ENCODE measurements at places on chromosomes 11 and 22.

- DNase-seq = no peak
Measured at GRCh38 chr11:126703662-126704061, 296.9 kb downstream of the KIRREL3 start.

- peak; percentile 76 for DNase-seq
Measured at GRCh38 chr22:37681556-37682049, 4.5 kb upstream of the NOL12 start.

- no peak for DNase-seq
Measured at GRCh38 chr11:126636911-126637794, 281.7 kb downstream of the ST3GAL4 start.

GRCh38 chr11:42171046-42171445, 711.6 kb upstream of the LRRC4C start:
- DNase-seq = no peak

- peak; percentile 40 for DNase-seq
Measured at GRCh38 chr11:73625696-73626318, 20.6 kb upstream of the PLEKHB1 start.

- DNase-seq = no peak
Measured at GRCh38 chr11:125833016-125833415, at the start of gene PATE4. PATE4 (plus strand) TSS chr11:125833316; CDS start chr11:125833360, 44 bp downstream.

DNA sequence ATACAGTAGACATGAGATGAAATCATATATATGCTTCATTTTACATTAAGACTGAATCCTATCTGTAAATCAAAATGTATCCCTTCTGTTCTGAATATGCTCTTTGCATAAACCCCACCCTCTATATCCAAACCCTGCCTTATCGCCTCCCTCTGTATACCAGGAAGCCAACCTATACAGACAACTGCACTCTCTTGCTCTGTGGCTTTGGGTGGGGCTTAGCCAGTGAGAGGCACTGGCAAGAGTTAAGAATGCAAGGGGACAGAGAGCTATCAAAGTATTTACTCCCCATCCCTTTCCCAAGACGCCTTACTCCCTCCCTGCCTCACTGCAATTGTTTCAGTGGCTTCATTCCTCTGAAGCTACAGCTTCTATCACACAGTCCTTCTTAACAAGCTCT, 309.8 kb downstream of the TTC28 start:
- no peak for DNase-seq

DNA sequence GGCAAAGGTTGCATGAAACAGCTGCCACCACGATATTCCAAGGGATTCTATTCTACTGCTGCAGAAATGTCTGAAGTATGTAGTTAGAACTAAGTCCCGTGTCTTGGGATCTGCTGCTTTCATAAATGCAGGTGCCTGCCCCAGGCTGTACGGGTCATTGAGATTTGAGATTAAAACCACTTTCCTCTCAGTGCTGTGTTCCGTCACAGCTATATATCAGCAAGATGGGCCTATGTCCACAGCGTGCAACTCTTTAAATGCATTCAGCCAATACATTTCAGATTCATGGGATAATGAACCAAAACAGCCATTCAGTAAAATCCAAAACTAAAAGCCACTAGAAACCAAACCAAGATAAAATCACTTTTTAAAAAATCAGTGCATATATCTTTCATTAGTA, 107.3 kb upstream of the LUZP2 start:
- no peak for DNase-seq

DNA sequence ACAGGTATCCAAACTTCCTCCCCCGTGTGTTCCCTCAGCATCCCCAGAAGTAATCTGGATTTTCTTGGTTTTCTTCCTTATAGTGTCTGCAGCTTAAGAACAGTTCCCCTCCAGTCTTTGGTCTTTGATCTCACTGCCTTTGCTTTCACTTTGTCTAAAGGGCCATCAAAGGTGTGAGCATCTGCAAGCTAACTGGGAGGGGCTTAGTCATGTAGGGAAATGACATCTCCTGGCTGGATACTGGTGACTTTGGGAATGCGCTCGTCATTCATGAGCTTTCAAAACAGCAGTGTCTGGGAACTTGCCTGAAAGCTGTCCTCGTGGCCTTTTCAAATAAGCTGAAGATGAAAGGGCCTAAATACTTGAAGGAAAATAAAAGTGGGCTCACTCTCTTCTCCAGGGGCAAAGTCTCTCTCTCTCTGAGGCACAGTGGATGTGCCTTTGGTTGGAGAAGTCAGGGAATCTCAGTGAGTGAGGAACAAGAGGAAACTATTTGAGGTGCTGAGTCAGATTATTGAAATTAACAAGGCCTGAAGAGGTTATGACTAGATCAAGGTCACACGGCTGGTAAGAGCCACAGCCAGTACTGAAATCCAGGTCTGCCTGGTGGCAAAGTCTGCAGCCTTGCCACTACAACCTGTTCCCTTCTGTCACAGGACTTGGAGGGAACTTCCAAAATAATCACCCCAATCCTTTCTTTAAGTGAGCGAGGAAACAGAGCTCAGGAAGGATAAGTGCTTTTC, 45.6 kb upstream of the TENM4 start:
- DNase-seq = no peak

DNA sequence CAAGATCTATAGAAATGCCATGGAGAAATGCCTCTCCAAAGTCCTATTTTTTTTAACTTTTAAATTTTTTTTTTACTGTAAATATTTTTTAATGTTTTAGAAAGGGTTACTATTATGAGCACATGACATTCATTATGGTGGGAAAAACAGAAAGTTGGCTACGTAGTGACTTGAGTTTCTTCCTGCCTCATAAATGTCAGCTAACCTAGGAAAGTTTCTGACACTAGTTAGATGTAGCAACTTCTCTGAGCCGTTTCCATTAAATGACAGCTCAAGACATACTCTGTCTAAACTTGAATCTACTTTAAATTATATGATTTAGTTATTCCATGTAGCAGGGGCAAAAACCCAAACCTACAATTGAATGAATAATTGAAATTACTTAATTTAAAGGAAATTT, 18.4 kb upstream of the CTSC start:
- DNase-seq = no peak

GRCh38 chr11:96329855-96330510, 13.0 kb downstream of the MAML2 start:
- no peak for DNase-seq

DNA sequence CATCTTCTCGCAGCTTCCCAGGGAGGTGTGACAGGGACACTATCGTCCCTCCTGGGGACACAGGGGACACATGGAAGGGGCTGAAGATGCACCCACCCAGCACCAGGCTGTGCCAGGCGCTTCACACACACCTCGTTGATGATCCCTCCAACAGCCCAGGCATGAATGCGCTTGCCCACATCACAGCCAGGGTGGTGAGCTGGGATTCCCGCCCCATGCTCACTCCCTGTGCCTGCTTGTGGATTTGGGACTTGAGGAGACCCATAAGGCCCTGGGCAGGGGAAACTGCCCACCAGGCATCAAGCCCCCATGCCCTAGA, 57.8 kb downstream of the OTOG start:
- no peak for DNase-seq

- DNase-seq = no peak
Measured at GRCh38 chr11:72740060-72740424, 12.2 kb downstream of the ARAP1 start.

GRCh38 chr11:64861227-64861975, 16.9 kb upstream of the CDC42BPG start:
- no peak for DNase-seq

- DNase-seq = peak; percentile 35
Measured at GRCh38 chr11:103202048-103202651, 92.9 kb downstream of the DYNC2H1 start.

GRCh38 chr11:83087035-83087434, 15.3 kb upstream of the RAB30 start:
- DNase-seq = no peak

DNA sequence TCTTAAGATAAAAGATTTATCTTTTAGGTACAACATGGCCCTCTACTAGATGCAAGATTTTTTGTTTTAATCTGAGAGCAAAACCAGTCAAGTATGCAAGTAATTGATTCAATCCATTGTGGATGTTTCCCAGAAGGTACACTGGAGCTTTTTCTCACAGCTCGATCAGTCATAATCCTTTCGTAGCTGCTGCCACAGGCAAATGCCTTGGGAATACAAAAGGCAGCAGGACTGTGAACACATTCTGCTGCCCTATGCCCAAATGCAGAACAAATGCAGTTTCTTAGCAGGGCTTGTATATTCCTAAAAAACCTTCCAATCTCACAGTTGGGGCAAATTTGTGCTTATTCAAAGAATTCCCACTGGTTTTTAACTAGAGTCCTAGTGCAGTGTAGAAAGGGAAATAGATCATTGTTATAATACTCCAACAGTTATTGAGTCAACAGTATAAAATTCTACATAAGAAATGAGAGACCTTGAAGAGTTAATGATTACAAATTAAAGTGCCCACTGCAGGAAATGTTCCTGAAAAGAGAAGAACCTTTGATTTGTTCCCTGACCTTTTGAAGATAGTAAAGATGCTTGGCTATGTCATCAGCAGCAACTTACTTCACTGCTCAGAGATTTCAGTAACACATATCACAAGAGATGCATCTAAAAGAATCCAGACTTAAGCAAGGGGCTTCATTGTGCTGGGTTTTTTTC, 14.1 kb downstream of the LPXN start:
- DNase-seq = no peak

DNA sequence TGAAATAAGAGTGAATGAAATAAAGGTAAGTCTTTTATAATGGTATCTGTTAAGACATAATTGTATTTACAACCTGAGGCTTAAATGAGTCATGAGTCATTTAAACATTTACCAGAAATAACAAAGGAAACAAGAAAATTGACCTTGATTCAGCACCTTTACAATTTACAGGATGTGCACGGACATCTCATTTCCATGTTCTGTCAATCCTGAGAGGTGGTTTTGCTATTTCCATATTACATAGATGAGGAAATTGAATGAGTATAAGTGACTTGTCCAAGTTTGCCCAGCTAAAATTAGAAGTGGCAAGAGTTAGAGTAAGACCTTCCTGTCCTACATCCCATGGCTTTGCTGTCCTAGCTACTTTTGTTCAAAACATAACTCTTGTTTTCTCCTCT, 89.1 kb downstream of the TRIM44 start:
- DNase-seq = no peak

DNA sequence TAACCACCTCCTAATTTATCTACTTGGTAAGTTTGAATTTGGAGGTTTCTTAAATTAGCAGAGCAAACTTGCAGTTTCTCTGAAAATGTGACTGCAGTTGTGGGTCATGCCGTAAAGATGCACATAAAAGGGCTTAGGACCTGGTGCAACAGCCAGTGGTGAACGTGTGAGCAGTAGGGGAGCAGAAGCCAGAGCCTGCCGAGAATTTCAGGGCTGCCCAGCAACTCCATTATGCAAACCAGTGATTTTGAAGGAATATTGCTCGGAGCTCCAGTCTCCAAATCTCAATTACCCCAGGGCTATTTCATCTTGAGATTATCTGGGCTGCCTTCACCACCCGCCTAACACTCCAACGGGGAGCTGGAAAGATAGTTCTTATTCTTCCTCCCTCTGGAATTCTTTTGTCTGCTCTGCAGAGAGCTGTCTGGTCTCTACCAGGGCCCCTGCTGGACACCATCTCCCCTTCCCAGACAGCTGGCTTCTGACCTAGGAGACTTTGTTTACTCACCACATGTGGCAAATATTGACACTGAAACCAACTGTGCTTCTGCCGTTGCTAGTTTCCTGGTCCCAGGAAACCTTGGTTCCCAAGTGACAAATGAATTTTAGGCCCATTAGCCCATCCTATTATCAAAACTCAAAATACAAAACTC, 93.9 kb downstream of the DSCAML1 start:
- no peak for DNase-seq

- no peak for DNase-seq
Measured at GRCh38 chr11:115500547-115501501, 3.4 kb downstream of the CADM1 start.

DNA sequence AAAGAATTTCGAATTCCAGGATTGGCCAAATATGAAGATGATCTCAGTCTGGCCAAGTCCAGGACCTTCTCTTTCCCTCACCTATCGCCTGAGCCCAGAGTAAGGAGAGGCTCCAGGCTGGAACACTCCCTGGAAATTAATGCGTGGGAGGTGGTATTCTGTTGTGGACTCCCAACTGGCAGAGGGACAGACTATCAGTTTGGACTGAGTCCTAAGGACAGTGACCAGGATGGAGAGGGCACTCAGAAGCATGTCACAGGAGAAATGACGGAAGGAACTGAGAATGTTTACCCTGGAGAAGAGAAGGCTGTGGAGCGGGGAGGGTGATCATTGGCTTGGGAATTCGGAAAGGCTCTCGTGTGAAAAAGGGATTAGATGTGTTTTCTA, 84.4 kb downstream of the RPL27A start:
- no peak for DNase-seq

DNA sequence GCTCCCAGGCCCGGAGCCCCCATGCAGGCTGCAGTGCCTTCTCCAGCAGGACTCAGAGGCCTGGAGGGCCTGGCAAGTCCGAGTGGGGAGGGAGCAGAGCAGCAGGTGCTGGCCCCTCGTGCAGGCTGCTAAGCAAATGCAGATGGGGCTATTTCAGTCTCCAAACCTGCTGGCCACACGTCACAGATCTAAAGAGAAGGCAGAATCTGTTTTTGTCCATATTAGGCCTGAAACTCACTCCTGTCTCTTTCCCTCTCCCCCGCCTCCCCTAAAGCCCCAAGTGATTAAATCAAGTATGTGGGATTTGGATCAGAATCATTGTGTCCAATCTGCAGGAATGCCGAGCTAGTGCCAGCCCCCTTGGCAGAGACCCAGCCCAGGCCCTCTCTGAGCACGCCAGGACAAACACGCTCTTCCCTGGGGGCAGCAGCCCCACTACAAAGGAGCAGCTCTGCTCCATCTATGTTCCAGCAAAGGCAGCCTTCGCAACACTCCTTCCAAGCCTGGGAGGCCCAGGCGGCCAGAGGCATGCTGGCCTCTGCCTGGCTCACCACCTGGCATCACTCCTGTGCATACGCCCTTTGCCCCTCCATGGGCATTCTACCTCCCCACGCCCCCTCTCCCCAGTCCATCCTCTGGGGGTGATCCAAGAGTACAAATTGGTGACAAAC, 26.5 kb downstream of the RPL27A start:
- peak; percentile 92 for DNase-seq

DNA sequence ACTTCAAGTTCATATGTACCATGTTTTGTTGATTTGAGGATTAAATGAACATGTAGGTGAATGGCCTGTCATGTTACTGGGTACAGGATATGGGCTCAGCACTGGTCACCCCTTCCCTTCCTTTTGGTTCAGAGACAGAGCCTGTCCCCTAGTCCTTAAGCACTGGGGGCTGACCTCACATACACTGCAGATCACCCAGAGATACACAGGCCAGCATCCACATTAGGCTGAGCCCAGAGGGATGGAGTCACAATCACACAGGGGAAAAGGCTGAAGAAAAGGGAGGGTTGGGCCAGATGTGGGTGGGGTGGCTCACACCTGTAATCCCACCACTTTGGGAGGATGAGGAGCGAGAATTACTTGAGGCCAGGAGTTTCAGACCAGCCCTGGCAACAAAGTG, 62.3 kb downstream of the IGLL5 start:
- no peak for DNase-seq

- peak; percentile 6 for DNase-seq
Measured at GRCh38 chr11:12163181-12163941, 53.0 kb downstream of the MICAL2 start.

- DNase-seq = no peak
Measured at GRCh38 chr22:32819120-32819519, 17.6 kb downstream of the TIMP3 start.
